ENCODE measurements at places on chromosomes 5 and 9.

GRCh38 chr9:33739398-33739797 lies 56.0 kb upstream of the PRSS3 start:
- DNase-seq, result no peak

GRCh38 chr5:151751091-151751490 lies 7.3 kb downstream of the ATOX1 start:
- no peak for DNase-seq

GRCh38 chr5:172164769-172165212 lies 23.2 kb downstream of the STK10 start:
- no peak for DNase-seq

DNA sequence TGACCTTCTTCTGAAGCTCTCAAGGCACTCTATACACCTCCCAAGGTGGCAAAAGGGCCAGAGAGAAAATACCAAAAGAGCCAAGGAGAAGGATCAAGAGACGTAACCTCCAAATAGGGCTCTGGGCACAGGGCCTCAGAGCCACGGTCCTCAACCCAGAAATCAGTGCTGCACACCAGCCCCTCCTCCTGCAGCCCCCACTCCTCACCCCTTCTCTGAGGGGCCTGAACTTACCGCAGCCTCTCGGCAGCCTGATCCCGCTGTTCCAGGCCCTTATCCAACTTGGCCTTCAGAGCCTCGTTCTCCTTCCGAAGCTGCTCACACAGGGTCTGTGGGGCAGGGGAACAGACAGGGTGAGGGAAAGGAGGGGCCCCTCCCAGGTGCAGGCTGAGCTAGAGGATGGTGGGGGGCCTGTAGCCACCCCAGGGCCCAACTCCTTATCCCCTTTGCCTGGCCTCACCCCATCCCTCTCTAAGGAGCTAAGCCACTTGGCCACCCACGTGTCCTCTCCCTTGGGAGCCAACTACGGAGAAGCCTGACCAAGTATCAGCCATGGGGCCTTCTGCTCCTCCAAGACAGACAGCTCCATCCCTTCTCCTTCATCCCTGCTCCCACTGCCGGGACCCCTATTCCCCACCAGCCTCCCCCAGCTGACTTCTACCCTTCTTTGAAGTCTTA lies 28.8 kb downstream of the TNIP1 start:
- DNase-seq, result no peak

DNA sequence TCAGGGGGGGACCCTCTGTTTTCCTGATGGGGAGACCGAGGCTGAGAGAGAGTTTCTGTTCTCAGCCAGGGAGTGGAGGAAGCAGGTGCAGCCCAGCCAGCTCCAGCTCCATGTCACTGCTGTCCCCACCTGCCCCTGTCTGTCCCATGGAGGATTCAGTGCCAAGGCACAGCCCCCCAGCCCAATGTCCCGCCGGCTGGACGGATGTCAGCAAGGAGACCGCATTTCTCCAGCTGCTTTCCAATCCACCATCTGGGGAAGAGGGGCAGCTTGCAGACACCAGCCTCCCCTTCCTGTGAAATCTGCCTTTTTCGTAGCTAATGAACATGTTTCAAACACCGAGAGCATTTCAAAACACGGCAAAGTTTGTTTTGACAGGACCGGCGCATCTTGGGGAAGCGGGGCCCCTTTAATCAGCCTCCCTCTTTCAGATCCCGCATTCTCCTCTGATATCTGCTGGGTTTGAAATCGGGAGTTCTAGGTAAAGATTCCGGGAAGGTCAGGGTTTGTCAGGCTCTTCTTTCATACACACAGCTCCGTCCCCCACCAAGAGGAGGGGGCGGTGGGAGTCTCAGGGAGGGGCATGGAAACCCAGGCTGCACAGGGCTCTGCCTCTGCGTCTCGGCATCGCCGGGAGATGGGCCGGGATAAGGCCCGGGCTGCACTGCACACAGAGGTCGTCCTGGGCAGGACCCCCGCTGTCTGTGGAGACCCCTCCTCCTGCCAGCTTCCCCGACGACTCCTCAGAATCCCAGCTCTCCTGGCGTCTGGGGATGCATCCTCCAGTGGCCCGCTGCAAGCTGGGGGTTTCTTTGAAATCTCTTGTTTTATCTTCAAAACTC lies 74.8 kb downstream of the NEK6 start:
- DNase-seq, result no peak

DNA sequence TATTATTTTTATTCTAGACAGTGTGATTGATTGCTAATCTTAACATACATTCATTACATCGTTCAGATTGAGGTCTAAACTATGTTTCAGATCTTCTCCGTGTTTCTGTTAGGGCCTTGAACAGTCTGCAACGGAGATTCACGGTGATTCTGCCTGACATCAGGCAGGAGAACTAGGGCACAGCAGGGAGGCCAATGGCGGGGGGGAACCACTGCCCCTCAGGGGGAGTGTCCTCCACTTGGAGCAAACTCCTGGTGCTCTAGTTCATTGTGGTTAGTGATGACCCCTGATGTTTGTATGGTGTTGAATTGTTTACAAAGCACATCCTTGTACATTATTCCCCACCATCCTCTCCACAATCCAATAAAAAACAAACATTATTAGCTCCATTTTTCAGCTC lies 173.5 kb downstream of the ZNF608 start:
- DNase-seq, result no peak

GRCh38 chr5:98248949-98249348 lies 524.5 kb upstream of the RGMB start:
- no peak for DNase-seq
